NCI-H460 (cell line): ENCODE measurements at places on chromosomes 3 and 15.

DNA sequence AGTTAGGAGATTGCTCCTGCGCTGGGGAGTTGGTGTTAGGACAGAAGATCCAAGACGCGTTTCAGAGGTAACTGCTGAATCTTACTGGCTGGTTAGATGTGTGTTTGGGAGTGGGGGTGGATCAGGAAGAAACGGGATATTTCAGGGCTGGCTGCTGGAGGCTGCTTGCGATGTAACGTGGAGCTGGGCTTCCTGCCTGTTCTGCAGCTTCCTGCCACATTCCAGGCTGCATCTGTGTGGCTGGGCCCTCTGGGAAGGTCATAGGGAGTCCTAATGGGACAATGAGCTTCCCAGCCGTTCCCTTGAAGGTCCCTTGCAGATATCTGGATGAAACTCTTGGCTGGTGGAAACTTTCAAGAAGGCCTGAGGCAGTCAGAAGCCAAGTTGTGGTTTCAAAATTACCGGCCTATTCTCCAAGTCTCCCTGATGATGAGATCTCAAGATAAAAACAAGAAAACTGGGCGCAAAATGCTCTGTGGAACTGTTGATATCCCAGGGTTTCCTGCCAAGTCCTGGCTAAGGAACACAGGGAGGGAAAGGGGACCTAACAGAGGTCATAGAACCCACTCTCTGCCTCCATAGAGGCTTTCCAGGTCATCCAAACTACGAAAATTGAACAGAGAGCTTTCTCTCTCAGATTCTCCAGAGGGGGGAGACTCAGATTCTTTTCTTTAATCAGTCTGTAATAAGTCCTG is 67.0 kb downstream of the NOX5 start:
- DNase-seq = peak; percentile 60

DNA sequence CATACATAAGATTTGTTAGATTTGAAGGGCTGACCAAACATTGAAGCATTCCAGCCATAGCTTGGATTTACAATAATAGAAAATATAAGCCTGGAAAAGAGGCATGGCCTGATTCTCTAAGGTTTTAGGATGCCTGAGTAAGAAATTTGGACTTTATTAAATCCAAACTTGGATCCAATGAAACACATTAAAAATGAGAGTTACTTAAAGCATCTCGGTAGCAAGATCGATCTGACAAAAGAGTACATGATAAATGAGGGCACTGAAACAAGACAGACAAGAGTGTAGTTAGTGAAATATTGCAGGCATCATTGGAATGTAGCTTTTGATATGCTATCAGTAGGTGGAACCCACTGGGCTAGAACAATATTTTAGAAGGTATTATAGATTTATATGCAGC is 855.7 kb upstream of the DPPA4 start:
- DNase-seq = no peak

GRCh38 chr15:57819646-57820045 is 113.1 kb downstream of the POLR2M start:
- DNase-seq = no peak

DNA sequence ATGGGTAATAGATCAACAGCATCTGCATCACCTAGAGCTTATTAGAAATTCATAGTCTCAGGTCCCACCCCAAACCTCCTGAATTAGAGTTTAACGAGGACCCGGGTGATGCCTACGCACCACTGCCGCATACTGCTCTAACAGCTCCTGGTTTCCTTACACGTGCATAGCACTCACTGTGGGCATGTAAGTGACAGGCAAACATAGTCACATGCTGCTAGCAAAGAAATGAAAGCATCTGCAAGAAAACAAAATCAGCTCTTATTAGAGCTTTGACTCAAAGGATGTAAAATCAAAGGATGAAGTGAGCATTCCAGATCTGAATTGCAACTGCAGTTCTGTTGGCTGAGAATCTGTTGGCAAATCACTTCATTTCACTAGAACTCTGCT is 19.1 kb upstream of the RIOX2 start:
- DNase-seq = no peak

DNA sequence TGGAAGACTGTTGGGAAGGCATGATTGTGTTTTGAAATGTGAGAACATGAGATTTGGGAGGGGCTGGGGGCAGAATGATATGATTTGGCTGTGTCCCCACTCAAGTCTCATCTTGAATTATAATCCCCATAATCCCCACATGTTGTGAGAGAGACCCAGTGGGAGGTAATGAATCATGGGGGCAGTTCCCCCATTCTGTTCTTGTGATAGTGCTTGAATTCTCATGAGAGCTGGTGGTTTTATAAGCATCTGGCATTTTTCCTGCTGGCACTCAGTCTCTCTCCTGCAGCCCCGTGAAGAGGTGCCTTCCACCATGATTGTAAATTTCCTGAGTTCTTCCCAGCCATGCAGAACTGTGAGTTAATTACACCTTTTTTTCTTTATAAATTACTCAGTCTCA is 430.5 kb downstream of the OTOL1 start:
- DNase-seq = no peak

DNA sequence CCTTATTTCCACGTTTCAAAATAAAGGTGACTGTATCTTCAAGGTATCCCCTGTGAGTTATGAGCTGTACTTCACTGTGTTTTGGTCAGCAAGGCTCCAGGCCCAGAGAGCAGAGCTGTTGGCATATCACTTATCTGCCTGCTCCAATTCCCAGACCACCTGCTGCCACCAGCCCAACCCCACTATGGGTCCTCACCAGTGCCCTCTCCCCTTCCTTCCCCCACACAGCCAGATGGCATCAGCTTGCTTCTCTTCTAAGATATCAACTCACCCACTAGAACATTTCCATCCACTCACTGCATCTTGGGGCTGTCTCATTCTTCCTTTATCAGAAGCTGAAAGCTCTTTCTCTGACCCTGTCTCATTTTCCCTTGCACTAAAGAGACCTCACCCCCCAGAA is 136.9 kb upstream of the EIF1B start:
- no peak for DNase-seq

DNA sequence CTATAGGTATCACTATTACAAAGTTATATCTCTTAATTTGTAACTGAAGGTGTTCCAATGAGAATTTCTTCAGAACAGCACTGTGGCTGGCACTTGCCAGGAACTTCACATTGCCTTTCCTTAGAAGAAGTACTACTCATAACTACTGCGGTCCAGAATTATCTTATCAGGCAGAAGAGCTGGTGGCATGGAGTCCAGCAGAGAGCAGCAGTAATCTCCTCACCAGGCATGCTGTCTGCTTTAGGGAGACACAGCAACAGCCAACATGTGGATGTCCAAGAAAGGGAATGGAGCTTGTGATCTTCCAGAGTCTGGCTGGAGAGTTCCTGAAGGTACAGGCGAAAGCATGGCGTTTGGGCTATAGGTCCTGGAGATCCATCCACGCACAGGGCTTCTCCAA is 919.7 kb upstream of the NR2F2 start:
- no peak for DNase-seq

DNA sequence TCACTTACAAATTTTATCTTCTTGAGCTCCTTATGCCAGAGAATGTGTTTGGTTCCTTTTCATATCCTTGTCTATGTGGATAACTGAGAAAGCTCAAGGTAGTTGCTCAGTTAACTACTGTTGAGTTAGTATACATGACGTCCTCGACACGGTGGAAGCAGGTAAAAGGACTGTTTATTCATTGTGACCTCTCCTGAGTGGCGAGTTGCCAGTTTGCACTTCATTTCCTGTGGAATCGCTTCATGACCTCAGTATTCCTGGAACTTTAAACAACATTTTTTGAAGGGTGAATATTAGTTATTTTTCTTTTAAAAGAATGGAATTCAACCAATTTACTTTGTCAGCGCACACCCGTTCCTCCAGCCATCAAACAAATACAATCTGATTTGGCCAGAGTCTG is 1.2 kb upstream of the TPRG1 start:
- no peak for DNase-seq

- DNase-seq = no peak
These were observed 44.9 kb upstream of the FURIN start for GRCh38 chr15:90823455-90823974.

- no peak for DNase-seq
These were observed 18.2 kb downstream of the KPNA1 start for GRCh38 chr3:122496508-122496907.
